ENCODE measurements at places on chromosomes 2 and 18.
A peak's percentile ranks its signal among the peaks of the same experiment; 100 is the strongest.

DNA sequence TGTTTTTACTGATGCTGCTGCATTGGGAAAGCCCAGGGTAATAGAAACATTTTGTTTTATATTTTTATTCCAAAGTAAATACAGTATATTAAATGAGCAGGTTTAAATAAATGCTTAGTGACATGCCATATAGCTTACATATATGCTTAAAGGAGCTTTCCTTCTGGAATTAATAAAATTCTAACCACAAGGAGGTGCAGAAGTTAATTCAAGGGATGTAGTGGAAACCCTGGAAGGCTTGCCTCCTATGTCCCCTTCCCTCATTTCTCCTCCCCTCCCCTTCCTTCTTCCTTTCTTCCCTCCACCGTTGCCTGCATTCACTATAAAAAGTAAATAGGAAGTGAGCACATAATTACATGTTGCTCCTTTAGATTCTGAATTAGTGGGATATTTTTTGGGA is 96.3 kb downstream of the UBE2E3 start:
- DNase-seq: no peak

- no peak for DNase-seq
Observed at GRCh38 chr18:45670281-45670962, 53.6 kb upstream of the SLC14A1 start.

GRCh38 chr18:62450546-62451410 is 72.0 kb upstream of the ZCCHC2 start:
- peak; percentile 23 for DNase-seq

- no peak for DNase-seq
Observed at GRCh38 chr2:196233805-196234475, 62.6 kb upstream of the STK17B start.

DNA sequence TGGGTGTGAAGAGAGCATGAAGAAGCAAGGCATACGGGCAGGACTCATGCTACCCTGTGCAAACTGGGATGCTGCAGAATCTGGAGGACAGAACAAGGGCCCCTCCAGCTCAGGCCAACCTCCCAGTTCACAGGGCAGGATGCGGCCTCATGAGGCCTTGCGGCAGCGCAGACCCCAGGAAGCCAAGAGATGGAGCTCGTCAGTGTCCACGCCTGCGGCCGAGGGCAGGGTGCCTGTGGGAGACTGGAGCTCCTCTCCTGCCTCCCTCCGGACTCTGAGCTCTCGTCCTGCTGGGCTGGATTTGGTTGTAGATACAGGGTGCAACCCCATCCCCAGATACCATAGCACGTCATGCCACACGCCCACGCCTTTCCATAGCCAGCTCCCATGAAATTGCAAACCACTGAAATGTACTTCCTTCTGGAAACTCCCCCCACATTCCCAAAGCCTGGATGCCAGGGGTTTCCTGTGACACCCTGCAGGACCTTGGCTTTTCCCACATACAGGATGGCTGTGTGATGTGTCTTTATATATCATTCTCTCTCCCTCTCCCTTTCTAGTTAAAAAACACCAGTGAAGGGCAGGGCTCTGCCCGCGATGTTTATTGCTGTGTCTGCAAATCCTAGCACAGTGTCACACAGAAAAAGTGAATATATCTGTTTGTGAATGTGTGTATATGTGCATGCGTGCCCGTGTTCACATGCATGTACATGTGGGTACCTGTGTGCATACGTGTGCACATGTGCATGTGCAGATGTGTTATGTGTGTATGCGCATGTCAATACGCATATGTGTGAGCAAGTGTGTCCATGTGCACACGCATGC is 12.3 kb upstream of the SNTG2 start:
- no peak for DNase-seq

DNA sequence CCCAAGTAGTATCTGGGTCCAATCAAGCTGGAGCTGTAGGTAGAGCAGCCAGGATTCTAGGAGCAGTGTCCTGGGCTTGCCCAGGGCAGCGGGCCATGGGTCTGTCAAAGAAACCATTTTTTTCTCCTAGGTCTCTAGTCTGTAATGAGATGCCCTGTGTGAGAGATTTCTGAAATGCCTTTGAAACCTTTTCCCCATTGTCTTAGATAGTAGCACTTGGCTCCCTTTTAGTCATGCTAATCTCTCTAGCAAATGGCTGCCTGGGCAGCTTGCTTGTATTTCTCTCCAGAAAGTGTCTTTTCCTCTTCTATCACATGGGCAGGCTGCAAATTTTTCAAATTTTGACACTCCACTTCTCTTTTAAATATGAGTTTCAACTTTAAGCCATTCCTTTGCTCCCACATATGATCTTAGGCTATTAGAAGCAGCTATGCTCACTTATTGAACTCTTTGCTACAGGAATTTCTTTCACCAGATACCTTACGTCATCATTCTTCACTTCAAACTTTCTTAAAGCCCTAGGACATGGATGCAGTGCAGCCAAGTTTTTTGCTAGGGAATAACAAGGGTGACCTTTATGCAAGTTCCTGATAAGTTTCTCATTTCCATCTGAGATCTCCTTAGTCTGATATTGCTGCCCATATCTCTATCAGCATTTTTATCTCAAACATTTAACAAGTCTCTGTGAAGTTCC is 890.2 kb upstream of the VRK2 start:
- DNase-seq: peak; percentile 49

- no peak for DNase-seq
Observed at GRCh38 chr2:70403267-70404053, 101.6 kb upstream of the FAM136A start.

GRCh38 chr2:40148334-40148733 is 303.6 kb downstream of the SLC8A1 start:
- no peak for DNase-seq

DNA sequence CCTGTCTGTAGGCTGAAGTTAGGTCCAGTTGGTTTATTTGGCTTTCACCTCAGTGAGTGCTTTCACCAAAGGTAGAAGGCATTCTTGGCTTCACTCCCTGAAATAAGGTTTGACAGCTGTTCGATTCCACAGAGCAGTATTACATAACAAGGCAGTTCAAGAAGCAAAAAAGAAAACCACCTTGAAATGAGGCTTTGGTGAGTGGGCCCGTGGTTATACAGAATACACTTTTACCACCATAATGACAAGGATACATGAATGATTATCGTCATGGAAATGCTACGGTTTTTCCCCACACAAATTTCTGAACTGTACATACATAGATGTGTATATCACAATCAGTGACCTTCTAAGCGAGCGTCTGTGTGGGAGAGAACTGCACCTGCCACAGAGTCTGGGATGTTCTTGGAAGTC is 80.0 kb upstream of the CHRNA1 start:
- DNase-seq: no peak

DNA sequence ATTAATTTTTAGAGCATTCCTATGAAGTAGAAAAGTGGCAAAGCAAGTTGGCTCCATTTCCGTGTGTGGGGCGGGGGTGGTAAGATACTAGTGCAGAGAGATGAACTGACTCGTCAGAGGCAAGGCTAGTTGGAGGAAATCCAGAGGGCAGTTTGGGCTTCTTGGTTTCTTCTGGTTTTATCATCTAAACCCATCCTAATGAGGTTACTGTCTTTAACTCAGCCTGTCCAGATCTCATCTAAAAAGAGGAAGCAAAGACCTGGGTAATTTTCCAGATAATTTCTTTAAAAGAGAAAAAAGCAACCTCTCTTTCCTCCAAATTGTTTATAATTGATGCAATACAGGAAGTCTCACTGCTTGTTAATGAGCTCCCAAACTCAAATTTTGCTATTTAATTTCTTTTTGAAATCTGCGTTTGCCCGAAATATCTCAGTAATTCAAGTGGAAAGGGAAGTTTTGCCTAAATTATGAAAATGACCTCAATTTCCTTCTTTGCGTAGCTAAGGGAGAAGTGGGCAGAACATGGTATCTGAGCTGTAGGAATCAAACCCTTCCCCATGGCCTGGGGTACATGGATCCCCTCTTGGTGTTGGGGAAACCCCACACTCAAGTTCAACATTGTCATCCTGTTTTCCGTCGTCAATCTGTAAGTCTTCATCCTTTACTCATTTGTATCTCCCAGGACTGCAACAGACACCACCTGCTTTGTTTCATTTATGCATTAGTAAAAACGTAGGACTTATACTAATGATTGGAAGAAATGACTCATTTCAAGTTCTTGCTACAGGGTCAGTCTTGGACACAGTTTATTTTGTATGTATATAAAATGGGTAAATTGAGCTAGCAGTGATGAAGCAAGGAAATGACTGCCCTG is 89.1 kb upstream of the KLF7 start:
- DNase-seq: no peak

- no peak for DNase-seq
Observed at GRCh38 chr2:60285626-60286316, 267.7 kb downstream of the BCL11A start.

DNA sequence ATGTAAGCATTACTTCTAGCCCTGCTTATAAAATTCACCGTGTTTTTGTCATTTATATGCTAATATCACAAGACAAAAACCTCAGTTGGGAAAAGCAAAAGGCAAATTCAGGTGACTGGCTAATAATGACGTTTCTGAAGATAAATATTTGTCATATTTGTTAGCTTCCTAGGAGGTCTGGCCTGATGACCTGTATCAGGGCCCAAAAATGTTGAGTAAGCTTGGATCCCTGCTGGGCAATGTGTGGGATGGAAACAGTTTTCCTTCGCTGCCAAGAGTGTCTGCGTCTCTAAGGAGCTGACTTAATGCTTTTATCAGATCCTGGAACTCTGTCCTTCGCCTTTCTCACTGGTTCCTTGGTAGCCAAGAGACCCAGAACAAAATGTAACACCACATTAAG is 230.1 kb upstream of the PXDN start:
- DNase-seq: no peak

- DNase-seq: no peak
Observed at GRCh38 chr2:11807156-11808015, 61.0 kb downstream of the LPIN1 start.

- no peak for DNase-seq
Observed at GRCh38 chr2:19235308-19235707, 123.1 kb downstream of the OSR1 start.

- peak; percentile 44 for DNase-seq
Observed at GRCh38 chr2:212863185-212863588, 288.2 kb downstream of the IKZF2 start.

DNA sequence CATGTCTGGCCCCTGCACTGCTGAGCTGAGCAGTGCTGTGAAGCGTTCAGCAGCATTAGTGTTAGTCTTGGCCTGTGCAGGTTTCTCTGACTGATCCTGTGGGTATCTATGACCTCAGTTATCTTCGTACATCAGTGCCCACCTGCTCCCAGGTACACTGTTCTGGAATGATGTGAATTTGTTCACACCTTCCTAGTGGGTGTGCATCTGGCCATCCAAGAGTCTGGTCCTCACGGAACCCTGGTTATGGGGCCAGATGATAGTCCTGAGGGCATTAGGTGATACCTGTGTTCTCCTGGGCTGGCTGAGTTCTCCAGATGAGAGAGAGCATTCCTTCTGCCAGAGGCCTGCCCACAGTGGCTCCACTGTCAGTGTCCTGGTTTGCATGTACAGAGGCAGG is 57.2 kb downstream of the INPP4A start:
- DNase-seq: no peak

DNA sequence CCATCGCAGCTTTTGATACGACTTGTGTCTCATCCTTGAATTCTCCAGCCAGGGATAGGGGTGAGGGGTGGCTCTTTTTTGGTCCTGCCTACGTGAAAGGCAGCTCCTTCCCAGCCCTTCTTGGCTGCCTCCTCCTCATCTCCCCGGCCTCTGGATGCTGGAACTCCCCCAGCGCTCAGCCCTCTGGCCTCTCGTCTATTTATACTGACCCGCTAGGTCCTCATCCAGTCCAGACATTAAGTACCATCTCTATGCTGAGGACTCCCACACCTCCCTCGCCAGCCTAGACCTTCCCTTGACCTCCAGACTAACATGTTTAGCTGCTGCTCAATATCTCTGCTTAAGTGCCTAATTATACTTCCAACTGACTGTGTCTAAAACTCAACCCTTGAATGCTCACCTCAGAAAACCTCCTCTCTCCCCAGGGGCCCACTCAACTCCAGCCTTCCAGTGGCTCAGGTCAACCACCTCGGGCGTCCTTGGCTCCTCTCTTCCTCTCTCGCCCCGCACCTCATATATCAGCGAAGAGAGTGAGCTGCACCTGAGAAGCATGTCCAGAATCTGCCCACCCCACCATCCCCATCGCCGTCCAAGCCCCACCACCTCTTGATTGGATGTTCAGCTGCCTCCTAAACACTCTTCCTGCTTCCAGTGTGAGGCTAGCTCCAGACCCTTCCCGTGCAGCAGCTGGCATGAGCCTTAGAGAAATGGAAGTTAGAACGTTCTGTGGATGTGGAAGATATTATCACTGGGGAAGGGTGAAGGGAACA is 34.8 kb downstream of the TOGARAM2 start:
- DNase-seq: no peak

GRCh38 chr18:23629444-23629946 is 33.2 kb downstream of the ANKRD29 start:
- no peak for DNase-seq

GRCh38 chr2:155062250-155062921 is 363.9 kb downstream of the KCNJ3 start:
- no peak for DNase-seq

DNA sequence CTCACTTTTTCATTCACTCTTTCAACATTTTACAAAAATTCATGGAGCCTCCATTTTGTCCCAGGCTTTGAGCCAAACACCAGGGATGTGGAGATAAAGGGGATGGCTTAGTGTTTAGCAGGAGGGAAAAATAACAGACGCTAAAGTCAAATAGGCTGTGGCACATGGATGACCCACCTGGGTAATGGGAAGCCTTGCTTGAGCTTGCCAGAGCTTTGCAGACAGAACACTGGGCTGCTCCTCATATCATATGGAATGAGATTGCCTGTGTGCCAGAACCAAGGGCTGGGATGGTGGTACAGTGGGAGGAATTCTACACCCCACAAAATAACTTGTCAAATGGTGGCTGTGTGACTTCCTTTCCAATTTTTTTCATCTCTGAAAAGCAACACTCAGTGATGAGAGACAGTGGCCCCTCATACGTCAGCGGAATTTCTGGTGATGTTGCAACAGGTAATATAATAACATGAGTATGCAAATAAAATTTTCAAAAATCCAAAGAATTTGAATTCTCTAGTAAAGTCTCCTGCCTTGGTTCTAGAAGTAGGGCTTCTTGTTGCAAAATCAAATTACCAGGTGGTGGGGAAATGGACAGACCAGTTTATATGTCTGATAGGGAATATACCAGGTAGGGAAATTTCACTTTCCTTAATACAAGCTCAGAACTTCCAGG is 252.9 kb downstream of the CLIP4 start:
- DNase-seq: no peak

GRCh38 chr2:37414470-37414949 is 70.1 kb downstream of the QPCT start:
- peak; percentile 69 for DNase-seq

DNA sequence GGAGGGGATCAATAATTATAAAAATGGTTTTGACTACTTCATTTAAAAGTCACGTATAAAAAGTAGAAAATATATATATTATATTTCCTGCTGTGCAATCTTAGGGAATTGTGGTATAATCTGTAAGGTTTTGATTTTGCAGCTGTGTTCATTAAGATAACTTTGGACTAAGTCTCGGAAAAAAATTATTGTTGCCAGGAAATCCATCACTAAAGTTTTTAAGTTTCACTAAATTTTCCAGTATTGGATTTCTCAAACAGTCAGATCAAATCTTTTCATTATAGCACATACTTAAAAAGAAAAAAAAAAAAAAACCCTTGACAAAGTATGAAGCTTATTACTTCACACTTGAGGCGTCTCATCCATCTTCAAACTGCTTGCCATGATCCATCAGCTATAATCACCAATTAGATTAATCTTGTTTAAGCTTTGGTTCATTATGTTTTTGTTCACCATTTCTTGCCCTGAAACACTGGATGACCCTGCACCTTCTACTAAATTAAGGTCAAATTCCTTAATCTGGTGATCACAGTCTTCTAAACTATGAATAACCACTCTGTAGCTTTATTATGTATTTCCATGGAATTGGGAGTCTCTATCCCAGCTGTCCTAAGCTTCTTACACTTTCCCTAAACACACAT is 326.6 kb upstream of the COL3A1 start:
- DNase-seq: no peak
